ENCODE measurements at places on chromosomes 7 and 10. TPM values are rescaled to one million over a fixed set of nuclear protein-coding genes. Genes with fewer than 3 reads are reported as not detected.

The INHBA gene
- total RNA-seq: 2.2 TPM

The MMP21 gene
- not detected for total RNA-seq

The CALCR gene
- not detected for total RNA-seq

The AKR1C3 gene
- total RNA-seq: 92.2 TPM

The DPP6 gene
- total RNA-seq: not detected

The BTBD16 gene
- total RNA-seq: not detected

The NUTM2A gene
- total RNA-seq: 0.37 TPM

The IFT22 gene
- total RNA-seq: 63.4 TPM

The CLDN4 gene
- total RNA-seq: 1.2 TPM

The LIPK gene
- not detected for total RNA-seq

The RSPH10B gene
- not detected for total RNA-seq

The DDC gene
- not detected for total RNA-seq

The OR13A1 gene
- not detected for total RNA-seq

The CDC14C gene
- 0.06 TPM for total RNA-seq

The ASB10 gene
- total RNA-seq: not detected

The GJC3 gene
- 0.10 TPM for total RNA-seq

The IDI2 gene
- total RNA-seq: not detected

The SHTN1 gene
- total RNA-seq: 6.3 TPM

The DDX56 gene
- 166 TPM for total RNA-seq

The RPEL1 gene
- total RNA-seq: 0.08 TPM

The SLC18A3 gene
- total RNA-seq: not detected

The COL28A1 gene
- total RNA-seq: not detected

The PNLIP gene
- not detected for total RNA-seq

The C10orf53 gene
- total RNA-seq: not detected

Data from H4 (cell line).